ENCODE measurements at places on chromosomes 5 and 9.

DNA sequence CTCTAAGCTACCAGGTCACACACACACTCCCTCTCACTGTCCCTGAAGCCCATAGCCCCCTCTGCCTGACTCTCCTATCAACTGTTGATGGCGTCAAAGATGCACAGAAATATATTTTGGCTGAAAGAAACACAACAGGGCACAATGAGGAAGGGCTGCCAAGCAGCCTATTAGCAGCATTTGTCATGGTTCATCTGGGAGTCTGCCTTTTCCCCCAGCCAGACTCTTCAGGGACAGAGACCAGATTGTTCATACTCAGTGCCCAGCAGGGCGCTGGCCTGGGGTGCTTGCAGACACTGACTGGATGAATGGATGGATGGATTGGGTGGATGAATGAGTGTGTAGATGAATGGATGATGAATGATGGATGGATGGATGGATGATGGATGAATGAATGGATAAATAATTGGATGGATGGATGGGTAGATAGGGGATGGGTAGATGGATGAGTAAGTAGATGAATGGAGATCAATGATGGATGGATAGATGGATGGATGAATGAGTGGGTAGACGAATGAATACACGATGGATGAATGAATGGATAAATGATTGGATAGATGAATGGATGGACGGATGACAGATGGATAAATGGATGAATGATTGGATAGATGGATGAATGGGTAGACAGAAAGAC is 90.5 kb downstream of the ADAMTS2 start:
- no peak for DNase-seq

GRCh38 chr5:174056064-174056847 is 10.8 kb downstream of the NSG2 start:
- DNase-seq, result no peak

- no peak for DNase-seq
These were observed 172.9 kb downstream of the ZDHHC21 start for GRCh38 chr9:14520341-14520740.

GRCh38 chr5:116415182-116415581 is 159.4 kb downstream of the SEMA6A start:
- DNase-seq, result no peak

GRCh38 chr9:132878695-132879456 is at the start of gene SPACA9:
TSS of gene SPACA9 (plus strand) at chr9:132878898. CDS start at chr9:132883948, 5,050 bp downstream.
- no peak for DNase-seq

DNA sequence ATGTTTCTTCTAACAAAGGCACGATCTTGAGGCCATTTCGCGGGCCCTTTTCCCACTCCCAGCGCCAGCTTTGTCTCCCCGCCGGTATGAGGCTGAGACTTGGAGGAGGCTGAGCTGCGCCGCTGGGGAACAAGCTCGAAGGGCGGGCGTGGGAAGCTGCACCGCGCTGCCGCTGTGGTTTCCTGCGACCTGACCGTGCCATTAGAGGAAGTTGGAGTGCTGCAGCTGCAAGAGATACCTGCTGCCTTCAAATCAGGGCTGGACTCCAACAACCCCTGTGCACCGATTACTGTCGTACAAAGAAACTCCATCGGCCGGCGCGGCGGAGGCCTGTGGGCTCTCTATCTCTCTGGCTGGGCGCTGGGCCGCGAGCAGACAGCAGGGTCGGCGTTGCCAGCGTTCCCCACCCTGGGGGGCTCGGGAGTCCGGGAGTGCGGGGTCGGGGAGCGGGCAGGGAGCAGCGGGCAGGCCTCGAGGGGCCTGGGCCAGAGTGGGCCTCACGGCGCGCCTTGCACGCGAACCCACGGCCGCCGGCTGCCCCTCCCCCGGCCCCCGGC is 1.3 kb upstream of the ERBIN start:
- peak; percentile 64 for DNase-seq

DNA sequence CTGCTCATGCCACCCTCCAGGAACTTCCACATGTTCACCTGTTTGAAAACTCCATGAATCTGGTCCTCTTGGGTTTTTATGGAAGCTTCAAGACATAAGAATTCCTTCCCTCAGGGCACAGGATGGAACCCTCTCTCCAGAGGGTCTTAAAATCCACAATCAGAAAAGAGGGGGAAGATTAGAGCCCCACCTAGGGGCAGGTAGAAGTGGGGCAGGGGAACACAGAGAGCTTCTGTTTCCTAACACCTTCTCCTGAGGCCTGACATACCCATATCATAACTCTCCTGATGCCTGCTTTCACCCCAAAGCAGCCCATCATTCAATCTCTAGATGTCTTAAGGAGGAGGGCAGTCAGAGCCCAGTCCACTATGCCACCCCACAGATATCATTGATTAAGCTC is 1087.7 kb upstream of the ARRDC3 start:
- DNase-seq, result no peak

DNA sequence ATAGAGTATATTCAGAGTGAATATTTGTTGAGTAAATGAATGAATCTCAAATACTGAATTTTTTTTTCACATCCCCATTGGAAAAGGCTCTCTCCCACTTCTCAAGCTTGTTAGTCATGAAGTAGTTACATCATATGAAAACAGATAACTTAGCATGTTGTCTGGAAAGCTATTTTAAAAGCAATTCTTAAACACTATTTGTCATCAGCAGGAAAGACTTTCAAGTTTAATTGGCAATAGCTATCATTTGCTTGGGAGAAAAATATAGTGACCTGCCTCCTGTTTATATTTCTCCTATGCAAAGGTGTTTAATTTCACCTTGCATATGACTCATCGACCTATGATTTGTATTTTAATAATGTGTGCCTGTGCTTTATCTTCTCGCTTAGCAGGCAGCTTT is 499.8 kb upstream of the GRIA1 start:
- no peak for DNase-seq

- no peak for DNase-seq
These were observed 151.5 kb downstream of the RGS3 start for GRCh38 chr9:113614843-113615648.

- no peak for DNase-seq
These were observed 66.2 kb downstream of the MVB12B start for GRCh38 chr9:126392662-126393371.

GRCh38 chr5:53073348-53073747 is 36.2 kb downstream of the MOCS2 start:
- no peak for DNase-seq

DNA sequence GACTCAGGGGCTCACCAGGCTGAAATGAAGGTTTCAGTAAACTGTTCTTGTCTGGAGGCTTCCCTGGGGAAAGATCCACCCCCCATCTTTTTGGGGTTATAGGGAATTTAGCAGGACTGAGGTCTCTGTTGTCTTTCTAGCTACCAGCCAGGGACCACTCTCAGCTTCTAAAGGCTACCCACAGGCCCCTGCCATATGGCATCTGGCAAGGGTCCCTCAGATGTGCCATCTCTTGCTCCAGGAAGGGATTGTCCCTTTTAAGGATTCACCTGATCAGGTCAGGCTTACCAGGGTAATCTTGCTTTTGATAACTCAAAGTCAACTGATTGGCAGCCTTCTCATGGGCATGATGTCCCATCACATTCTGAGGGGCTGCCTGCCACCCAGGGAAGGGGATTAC is 65.0 kb downstream of the NSUN2 start:
- DNase-seq, result no peak
